ENCODE measurements at places on chromosomes 3 and 15. TPM values are rescaled to one million over a fixed set of nuclear protein-coding genes. Genes with fewer than 3 reads are reported as not detected.
A peak's percentile ranks its signal among the peaks of the same experiment; 100 is the strongest.

PLSCR5 gene
- not detected for polyA plus RNA-seq

LRRIQ4 gene
- polyA plus RNA-seq, result 0.11 TPM

- no peak for DNase-seq
Measured at GRCh38 chr3:59374818-59375211, 325.0 kb upstream of the CFAP20DC start.

RFTN1 gene
- 25.1 TPM for polyA plus RNA-seq

DNA sequence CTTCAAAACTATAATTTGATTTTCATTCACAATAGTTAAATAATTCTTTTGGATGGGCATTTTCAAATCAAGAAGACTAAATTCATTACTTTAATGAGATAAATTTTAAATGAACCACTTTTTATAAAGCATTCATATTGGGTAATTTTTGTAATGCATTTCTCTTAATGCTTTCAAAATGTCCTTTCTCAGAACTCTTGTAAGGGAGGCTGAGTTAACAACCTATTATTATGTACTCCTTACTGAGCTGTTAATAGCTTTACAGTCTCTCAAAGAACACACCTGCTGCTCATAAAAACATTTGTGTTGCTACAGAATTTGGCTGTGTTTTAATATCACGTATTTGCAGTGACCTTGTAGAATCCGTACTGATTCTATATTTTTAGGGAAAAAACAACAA is 334.0 kb upstream of the ARL6 start:
- no peak for DNase-seq

DNA sequence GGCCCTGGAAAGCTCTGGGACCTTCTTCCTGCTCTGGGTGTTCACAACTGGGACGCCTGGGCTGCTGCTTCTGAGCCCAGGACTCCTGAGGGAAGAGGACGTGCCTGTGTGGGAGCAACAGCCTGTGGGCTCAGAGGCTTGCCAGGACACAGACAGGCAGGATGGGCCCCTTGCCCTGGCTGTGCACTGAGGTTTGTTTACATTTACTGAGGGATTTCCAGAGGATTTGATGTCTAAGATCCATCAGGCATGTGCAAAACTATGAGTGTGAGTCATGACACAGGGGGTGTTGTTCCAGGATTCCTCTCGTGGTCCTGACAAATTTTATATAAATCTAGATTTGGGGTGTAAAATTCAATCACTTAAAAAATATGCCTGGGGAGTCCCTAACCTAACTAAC is 10.6 kb downstream of the CCR9 start:
- DNase-seq, result no peak

- DNase-seq, result peak; percentile 87
Measured at GRCh38 chr3:38805765-38806386, 10.1 kb downstream of the SCN10A start.

- DNase-seq, result no peak
Measured at GRCh38 chr3:141537856-141538255, 51.0 kb downstream of the RASA2 start.

DNA sequence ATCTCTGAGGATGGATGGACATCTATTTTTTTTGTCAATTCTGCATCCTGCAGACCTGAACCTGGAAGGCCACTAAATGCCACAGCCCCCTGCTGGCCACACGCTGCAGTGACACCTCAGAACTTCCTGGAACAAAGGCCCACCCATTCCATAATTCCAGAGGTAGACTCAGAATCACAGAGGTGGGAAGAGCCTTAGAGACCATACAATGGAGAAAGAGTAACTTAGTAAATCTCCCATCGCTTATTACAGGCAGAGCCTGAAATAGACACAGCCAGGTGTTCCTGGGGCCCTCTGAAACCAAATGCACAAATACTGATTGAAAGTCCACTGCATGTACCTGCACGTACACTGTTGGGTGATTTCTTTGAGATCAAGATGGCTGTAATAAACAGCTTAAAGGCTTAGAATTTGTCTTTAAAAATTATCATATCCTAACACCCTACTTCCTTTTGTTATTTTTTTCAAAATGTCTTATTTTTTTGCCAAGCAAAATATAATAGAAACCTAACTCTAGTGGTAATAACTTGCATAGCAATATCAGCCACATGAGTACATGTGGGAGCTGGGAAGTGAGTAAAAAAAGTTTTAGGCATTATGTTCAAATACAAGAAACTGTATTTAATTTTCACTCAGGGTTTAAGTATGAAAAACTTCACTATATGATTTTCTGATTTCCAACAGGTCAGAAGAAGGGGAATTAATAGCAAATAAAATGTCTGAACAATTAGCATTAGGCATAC is 62.7 kb downstream of the EOMES start:
- no peak for DNase-seq

DNA sequence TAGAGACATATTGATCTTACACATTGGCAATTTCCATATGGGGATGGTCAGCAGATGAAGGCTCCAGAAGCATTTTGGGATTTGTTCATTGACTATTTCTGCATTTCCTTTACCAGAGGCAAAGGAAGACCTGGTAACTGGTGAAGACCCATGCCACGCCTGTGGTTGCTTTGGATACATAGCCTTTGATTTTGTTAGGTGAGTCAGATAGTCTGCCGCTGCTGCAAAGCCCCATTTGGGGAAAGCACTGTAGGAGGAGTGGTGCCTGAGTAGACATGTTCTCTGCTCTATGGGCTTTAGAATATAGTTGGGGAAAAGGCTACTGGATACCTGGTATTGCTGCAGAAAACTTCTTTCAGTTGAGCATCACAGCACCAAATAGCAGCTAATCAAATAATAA is 56.8 kb downstream of the TFG start:
- no peak for DNase-seq

- no peak for DNase-seq
Measured at GRCh38 chr15:80136854-80137253, 15.9 kb upstream of the FAH start.

EOMES gene
- polyA plus RNA-seq, result 0.13 TPM

DNA sequence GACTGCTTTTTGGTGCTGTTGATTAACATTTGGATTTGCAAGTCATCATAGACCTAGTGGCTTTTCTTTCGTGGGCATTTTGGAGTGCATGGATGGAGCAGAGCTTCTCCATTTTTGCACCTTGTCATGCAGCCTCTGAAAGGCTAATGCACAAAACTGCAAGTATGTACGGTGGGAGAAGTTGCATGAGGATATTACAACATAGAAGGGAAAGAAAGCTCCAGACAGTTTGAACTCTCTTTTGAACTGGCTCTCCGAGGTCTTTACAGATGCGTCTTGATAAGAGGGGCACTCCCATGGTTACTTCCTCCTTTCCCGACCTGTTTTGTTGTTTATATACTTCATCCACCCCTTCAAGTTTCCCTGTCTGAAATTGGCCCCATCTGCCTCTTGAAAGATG is 147.1 kb upstream of the GBE1 start:
- DNase-seq, result no peak

NT5DC2 gene
- 154 TPM for polyA plus RNA-seq

GOLGA8J gene
- polyA plus RNA-seq, result 1.8 TPM

All from renal pelvis (tissue), 12 donors.